ENCODE measurements at places on chromosomes 7 and 10.

- DNase-seq, result peak; percentile 15
These were observed 32.4 kb downstream of the CCSER2 start for GRCh38 chr10:84360637-84361365.

GRCh38 chr7:54778696-54779540 lies 19.9 kb upstream of the SEC61G start:
- no peak for DNase-seq

GRCh38 chr7:139915268-139915863 lies 86.3 kb downstream of the TBXAS1 start:
- DNase-seq, result no peak

DNA sequence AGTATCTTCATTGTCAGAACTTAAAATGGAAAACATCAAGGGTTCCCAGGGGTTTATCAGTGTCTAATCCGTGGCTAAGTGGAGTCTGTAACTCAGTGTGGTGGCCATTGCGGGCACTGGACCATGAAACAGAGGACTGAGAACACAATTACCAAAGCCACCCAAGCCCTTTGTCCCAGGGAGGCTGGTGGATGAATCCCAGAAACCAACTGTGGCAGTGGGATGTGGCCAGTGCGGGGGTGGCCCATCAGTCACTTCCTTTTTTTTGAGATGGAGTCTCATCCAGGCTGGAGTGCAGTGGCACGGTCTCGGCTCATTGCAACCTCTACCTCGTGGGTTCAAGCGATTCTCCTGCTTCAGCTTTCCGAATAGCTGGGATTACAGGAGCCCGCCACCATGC lies 61.8 kb downstream of the TACC2 start:
- no peak for DNase-seq

GRCh38 chr7:95139922-95140321 lies 184.4 kb downstream of the PON1 start:
- no peak for DNase-seq
